ENCODE measurements at places on chromosomes 7 and 10.

- H3K4me1 ChIP-seq = no peaks in the 10 kb centered on the region
- H3K4me3 ChIP-seq = peak overlapping the region; percentile 58
- H3K36me3 ChIP-seq = no peaks in the 10 kb centered on the region
- peaks cover 80% of the 10 kb centered on the region for H3K27me3 ChIP-seq
Measured at GRCh38 chr7:151168003-151168786, 701 bp upstream of the GBX1 start.

GRCh38 chr7:12031186-12031585, 179.9 kb upstream of the TMEM106B start:
- no peak for DNase-seq
- H3K27ac ChIP-seq = no peak overlapping the region

- no peak for DNase-seq
- H3K27ac ChIP-seq = no peak overlapping the region
- no peaks in the 10 kb centered on the region for H3K4me1 ChIP-seq
- H3K36me3 ChIP-seq = no peaks in the 10 kb centered on the region
- no peak overlapping the region for H3K4me3 ChIP-seq
Measured at GRCh38 chr7:14191686-14192098, 202.2 kb upstream of the ETV1 start.

- no peaks in the 10 kb centered on the region for H3K36me3 ChIP-seq
- no peaks in the 10 kb centered on the region for H3K27me3 ChIP-seq
- no peak for DNase-seq
Measured at GRCh38 chr10:5545778-5546710, 21.3 kb downstream of the CALML3 start.

- no peak overlapping the region for H3K4me3 ChIP-seq
- H3K27ac ChIP-seq = no peak overlapping the region
- H3K4me1 ChIP-seq = peaks cover 13% of the 10 kb centered on the region
- no peak for DNase-seq
- H3K27me3 ChIP-seq = no peaks in the 10 kb centered on the region
- no peaks in the 10 kb centered on the region for H3K36me3 ChIP-seq
Measured at GRCh38 chr10:101000915-101001658, 1.5 kb downstream of the LZTS2 start.

DNA sequence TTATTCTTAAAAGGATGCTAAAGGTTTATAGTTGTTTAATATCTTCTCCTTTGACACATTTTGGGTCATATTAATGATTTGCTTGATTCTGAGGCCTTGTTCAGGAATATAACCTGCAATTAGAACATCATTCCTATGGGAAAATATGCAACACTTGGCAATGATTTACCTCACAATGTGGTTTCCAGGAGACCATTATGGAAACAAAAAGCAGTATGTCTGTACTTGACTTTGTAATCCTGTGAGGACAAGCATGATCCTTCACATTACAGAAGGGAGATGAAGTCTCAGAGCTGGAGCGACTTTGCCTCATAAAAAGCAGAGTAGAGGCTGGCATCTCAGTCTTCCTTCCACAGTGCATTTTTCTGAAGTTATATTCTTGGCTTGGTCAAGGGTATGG, 57.0 kb upstream of the CDCA7L start:
- H3K4me1 ChIP-seq = no peaks in the 10 kb centered on the region
- H3K27me3 ChIP-seq = no peaks in the 10 kb centered on the region
- H3K4me3 ChIP-seq = no peak overlapping the region
- no peaks in the 10 kb centered on the region for H3K36me3 ChIP-seq
- DNase-seq = no peak

- H3K27me3 ChIP-seq = no peaks in the 10 kb centered on the region
- H3K36me3 ChIP-seq = no peaks in the 10 kb centered on the region
- no peak overlapping the region for H3K4me3 ChIP-seq
- no peak for DNase-seq
Measured at GRCh38 chr7:115249080-115249479, 327.2 kb downstream of the MDFIC start.

DNA sequence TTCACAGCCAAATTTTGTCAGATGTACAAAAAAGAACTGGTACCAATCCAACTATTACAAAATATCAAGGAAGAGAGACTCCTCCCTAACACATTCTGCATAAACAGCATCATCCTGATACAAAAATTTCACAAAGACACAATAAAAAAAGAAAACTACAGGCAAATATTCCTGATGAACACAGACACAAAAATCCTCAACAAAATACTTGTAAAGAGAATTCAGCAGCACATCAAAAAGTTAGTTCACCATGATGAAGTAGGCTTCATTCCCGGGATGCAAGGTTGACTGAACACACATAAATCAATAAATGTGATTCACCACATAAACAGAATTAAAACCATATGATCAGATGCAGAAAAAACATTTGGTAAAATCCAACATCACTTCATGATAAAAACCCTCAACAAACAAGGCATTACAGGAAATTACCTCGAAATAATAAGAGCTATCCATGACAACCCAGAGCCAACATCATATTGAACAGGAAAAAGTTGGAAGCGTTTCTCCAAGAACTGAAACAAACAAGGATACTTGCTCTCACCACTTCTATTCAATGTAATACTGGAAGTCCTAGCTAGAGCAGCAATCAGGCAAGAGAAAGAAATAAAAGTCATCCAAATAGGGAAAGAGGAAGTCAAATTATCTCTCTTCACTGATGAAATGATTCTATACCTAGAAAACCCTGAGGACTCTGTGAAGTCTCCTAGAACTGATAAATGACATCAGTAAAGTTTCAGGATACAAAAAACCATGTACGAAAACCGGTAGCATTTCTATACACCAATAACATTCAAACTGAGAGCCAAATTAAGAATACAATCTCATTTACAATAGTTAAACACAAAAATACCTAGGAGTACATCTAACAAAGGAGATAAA, 223.1 kb downstream of the REEP3 start:
- no peak overlapping the region for H3K27ac ChIP-seq
- no peaks in the 10 kb centered on the region for H3K27me3 ChIP-seq
- no peak overlapping the region for H3K4me3 ChIP-seq
- H3K4me1 ChIP-seq = no peaks in the 10 kb centered on the region

DNA sequence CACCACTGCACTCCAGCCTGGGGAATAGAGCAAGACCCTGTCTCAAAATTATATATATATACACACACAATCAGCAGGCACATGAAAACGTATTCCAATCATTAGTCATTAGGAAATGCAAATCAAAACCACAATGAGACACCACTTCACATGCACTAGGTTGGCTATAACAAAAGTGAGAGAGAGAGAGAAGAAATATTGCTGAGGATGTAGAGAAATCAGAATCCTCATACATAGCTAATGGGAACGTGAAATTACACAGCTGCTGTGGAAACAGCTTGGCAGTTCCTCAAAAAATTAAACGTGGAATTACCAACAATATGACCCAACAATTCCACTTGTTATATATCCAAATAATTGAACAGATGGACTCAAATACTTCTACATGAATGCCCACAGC, 43.3 kb upstream of the CNNM1 start:
- no peaks in the 10 kb centered on the region for H3K27me3 ChIP-seq
- H3K27ac ChIP-seq = no peak overlapping the region
- no peak overlapping the region for H3K4me3 ChIP-seq
- H3K36me3 ChIP-seq = no peaks in the 10 kb centered on the region
- no peak for DNase-seq

GRCh38 chr7:36736899-36737211, 12.6 kb upstream of the AOAH start:
- no peak overlapping the region for H3K27ac ChIP-seq
- no peaks in the 10 kb centered on the region for H3K27me3 ChIP-seq
- H3K4me1 ChIP-seq = peaks cover 11% of the 10 kb centered on the region
- H3K4me3 ChIP-seq = no peak overlapping the region
- peak; percentile 46 for DNase-seq

DNA sequence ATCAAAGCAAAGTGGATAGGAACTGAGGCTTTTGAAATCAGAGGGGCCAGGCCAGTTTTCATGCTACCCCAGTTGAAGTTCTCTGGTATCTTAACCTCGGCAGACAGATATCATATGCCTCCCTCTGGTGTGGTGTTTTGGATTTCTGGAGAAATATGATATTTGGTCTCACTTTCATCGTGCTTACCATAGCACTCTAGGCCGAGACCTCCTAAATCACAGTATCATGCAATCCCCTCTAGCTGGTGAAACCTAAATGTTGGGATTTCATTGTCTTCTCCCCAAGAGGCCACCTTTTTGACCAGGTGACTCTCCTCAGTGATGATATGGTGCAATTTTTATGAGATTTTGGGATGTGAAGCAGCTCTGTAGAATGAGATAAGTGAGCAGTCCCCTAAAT, 183.5 kb downstream of the CREB5 start:
- H3K27ac ChIP-seq = no peak overlapping the region
- no peaks in the 10 kb centered on the region for H3K4me1 ChIP-seq
- DNase-seq = no peak
- no peaks in the 10 kb centered on the region for H3K27me3 ChIP-seq
- no peaks in the 10 kb centered on the region for H3K36me3 ChIP-seq
- H3K4me3 ChIP-seq = no peak overlapping the region

DNA sequence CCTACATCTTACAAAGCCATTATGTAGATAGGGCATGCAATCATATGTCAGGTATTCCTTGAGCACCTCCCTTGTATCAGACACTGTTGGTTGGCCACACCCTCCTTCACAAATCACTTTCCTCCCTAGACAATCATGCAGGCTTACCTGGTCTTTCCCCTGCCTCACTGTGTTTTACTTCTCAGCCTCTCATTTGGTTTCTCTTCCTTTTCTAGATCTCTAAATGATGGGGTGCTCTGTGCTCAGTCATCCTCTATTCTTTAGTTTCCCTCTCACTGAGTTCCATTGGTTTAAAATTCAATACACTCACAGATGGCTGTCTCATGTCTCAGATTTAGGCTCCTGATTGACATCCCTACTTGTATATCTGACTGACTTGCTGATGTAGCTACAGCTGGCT, 31.4 kb downstream of the ANK3 start:
- no peak overlapping the region for H3K27ac ChIP-seq
- DNase-seq = no peak
- no peak overlapping the region for H3K4me3 ChIP-seq
- no peaks in the 10 kb centered on the region for H3K27me3 ChIP-seq

GRCh38 chr7:99699946-99700345, 20.1 kb upstream of the CYP3A5 start:
- H3K27me3 ChIP-seq = no peaks in the 10 kb centered on the region
- no peak overlapping the region for H3K4me3 ChIP-seq
- DNase-seq = no peak
- no peaks in the 10 kb centered on the region for H3K4me1 ChIP-seq

DNA sequence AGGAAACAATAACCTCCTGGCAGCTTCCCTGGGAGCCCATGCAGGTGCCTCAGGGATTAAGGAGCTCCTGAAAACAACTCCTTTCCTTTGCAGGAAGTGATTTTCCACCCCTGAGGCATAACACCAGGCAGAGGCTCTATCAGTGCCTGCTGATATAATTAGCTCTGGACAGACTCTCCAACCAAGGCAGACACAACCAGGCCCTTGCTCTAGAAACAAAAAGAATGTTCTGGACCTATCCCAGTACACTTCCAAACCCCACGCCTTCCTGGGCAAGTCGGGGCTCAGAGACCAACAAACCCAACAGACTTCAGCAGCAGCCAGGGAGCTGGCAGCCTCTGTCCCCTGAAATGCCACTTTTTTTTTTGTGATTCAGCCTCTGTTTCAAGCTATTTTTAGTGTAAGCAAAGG, 247.1 kb downstream of the KCNMA1 start:
- no peak overlapping the region for H3K4me3 ChIP-seq
- H3K36me3 ChIP-seq = no peaks in the 10 kb centered on the region
- no peaks in the 10 kb centered on the region for H3K27me3 ChIP-seq

DNA sequence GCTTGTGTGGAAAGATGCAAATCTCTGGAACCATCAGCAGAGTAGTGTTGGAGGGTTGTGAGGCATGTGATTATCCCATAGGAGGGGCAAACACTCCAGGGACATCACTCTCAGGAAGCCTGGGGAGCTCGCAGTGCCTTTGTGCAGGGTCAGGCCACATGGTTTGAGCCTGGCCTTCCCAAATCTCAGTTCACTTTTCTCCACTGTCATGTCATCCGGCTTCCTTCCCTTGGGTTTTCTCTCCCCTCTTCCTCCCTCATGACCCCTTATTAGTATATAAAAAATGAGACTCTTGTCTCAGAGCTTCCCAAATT, 20.4 kb downstream of the TSPAN14 start:
- DNase-seq = no peak
- no peaks in the 10 kb centered on the region for H3K4me1 ChIP-seq
- H3K36me3 ChIP-seq = no peaks in the 10 kb centered on the region
- H3K27ac ChIP-seq = no peak overlapping the region
- no peaks in the 10 kb centered on the region for H3K27me3 ChIP-seq

DNA sequence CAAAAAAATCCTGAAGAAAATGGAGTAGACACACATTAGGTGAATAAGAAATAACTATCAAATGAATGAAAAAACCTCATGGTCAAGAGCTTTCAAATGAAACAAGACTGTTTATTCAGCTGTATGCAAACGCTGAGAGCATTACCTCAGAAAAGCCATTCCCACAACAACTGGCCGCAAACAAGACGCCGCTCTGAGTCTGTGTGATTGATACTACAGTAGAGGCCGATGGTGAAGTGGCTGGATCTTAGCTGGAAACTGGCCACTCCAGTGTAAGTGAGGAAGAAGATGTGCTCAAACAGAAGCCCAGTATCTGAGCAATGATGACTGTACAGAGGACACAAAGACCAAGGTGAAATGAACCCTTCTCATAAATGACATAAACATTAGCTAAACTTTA, 252.4 kb upstream of the GHITM start:
- no peaks in the 10 kb centered on the region for H3K36me3 ChIP-seq
- no peaks in the 10 kb centered on the region for H3K27me3 ChIP-seq
- no peak overlapping the region for H3K4me3 ChIP-seq

DNA sequence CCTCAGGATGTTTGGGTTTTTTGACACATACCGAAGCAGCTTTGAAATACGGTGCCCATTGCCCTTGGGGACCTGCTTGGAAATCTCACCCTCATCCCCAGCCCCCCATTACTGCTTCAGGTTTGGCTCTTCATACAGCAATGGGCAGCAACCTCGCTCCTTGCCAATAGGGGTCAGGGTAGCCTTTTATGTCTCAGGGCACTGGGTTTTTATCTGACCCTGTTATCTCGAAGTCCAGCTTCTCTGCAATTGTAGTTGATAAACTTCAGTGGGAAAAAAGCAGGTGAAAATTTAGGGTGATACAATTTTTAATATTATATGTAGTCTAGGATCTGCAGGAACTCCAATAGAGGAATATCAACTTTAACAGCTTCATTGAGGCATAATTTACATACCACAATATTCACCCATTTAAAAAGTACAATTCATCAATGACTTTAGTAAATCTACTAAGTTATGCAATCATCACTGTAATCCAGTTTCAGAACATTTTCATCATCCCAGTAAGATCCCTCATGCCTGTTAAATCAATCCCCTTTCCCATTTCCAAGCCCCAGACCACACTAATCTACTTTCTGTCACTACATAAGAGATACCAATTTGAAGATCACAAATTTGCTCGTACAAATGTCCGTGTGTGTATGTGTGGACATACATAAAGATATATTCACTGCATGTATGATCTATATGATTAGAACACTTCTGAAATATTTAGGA, 386.2 kb downstream of the KCNMA1 start:
- no peak overlapping the region for H3K4me3 ChIP-seq
- H3K27ac ChIP-seq = no peak overlapping the region
- DNase-seq = peak; percentile 52

- no peaks in the 10 kb centered on the region for H3K4me1 ChIP-seq
- no peaks in the 10 kb centered on the region for H3K27me3 ChIP-seq
- H3K36me3 ChIP-seq = no peaks in the 10 kb centered on the region
- H3K27ac ChIP-seq = no peak overlapping the region
- DNase-seq = no peak
Measured at GRCh38 chr10:82240408-82240807, 365.4 kb downstream of the NRG3 start.

- H3K4me1 ChIP-seq = no peaks in the 10 kb centered on the region
- no peak overlapping the region for H3K4me3 ChIP-seq
- no peaks in the 10 kb centered on the region for H3K36me3 ChIP-seq
- no peak overlapping the region for H3K27ac ChIP-seq
- peaks cover 26% of the 10 kb centered on the region for H3K27me3 ChIP-seq
Measured at GRCh38 chr7:140645166-140645900, 4.7 kb upstream of the DENND2A start.

All from MM.1S (cell line).